ENCODE measurements at places on chromosomes 5 and 9.

GRCh38 chr5:173535976-173536639, 80.3 kb downstream of the BOD1 start:
- DNase-seq = no peak

DNA sequence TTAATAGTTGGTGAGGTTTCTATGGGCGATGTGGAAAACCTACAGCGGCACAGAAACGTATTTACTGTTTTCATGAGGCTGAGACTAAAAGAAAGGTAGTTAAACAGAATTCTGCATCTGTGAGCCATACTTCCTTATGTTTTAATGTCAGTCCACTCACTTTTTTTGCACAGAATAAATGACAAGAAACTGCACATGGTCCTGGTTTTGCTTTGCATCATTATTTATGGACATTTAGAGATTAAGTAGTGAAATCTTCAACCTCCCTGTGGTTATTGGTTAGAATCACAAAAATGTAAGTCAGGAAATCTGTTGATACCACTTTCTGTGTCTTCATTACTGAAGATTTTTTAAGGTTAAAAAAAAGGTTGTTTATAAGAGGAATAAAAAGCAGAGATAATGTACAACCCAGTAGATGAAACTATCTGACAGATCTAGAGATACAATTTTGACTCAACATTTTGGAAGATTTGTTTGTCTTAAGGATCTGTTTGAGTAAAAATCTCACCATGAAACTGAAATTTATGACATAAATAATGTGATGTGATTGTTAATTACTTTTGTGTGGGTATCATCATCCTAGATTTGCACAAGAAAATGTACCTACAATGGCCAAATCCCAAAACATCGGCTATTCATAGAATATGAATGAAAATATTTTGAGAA, 2.4 kb downstream of the PRR16 start:
- no peak for DNase-seq

DNA sequence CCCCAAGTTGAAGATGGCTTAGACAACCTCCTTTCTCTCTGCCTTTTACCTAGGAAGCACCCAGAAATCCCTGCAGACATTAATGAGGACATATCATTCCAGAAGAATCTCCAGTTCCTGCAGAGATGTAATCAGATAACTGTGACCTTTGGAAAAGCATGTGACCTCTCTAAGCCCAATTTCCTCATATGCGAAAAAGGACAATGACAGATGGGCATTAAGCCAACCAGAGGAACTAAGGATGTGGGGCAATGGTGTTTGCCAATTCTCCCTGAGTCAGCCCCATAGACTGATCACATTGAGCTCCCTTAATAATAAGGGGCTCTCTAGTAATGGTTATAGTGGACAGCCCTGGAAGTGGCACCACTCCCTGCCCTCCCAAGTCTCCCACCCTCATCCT, 10.1 kb upstream of the FOXI1 start:
- DNase-seq = no peak

DNA sequence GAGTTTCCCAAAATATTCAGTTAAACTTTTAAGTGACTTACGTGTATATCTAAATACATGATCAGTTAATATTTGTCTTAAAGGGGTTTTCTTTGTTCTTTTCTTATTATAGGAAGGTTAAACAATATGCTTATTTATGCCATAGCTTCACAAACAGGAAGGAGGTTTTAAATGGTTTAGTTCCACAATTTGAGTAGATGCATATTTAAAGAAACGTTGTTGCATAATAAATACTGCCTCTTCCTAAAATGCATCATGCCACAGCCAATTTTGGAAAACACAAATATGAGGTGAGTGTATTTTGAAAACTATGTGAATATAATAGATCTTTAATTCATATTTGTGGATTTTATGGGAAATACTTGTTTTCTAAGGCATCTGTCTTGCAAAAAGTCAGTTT, 2.5 kb upstream of the ADRB2 start:
- no peak for DNase-seq

GRCh38 chr9:37217161-37217560, 96.8 kb downstream of the ZCCHC7 start:
- no peak for DNase-seq

DNA sequence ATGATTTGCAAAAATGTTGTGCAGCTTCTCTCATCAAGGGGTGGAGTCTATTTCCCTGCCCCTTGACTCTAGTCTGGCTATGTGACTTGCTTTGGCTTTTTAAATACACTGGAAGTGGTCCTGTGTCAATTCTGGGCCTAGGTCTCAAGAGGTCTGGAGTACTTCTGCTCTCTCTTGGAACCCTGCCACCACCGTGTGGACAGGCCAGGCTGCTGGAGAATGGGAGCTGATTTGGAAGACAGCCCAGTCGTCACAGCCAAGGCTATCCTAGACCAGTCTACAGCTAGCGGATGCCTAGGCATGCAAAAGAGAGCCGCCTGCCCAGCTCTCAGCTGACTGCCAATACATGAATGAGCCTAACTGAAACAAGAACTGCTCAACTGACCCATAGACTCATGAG, 56.7 kb upstream of the CLINT1 start:
- DNase-seq = no peak

DNA sequence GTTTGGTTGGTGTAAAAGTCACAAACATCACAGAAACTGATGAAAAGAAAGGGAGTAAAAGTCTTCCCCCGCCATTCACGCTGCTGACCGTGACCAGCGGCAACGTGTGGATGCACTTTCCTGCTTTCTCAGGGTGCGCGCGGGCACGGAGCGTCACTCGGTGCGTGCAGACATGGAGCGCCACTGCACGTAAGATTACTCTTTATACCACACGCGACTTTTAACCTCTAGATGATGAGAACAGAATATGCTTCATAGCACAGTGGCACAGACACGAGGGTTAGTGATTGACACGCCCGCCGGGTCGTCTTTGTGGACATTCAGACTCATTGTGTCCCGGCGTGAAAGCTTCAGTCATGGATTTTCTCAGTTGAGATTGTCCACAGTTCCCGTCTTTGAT, 15.7 kb downstream of the CEP72 start:
- no peak for DNase-seq

DNA sequence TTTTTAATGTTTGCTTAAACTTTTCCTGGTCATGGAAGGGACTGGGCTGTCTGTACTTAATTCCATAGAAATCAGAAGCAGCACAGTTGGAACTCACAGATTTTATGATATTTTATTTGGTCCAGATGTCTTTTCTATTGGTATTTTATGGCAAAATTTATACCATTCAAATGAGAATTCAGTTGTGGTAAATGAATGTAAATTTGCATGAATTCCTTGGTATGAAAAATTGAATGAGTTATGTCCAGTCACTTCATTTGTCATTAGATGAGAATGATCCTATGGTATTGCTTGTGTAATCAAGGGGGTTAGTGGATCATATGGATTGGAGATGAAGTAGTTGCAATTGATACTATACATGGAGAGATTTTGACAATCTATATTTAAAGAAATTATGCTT, 188.0 kb downstream of the KDM4C start:
- DNase-seq = no peak

- no peak for DNase-seq
These were observed 246.9 kb upstream of the ZNF462 start for GRCh38 chr9:106616026-106616425.

DNA sequence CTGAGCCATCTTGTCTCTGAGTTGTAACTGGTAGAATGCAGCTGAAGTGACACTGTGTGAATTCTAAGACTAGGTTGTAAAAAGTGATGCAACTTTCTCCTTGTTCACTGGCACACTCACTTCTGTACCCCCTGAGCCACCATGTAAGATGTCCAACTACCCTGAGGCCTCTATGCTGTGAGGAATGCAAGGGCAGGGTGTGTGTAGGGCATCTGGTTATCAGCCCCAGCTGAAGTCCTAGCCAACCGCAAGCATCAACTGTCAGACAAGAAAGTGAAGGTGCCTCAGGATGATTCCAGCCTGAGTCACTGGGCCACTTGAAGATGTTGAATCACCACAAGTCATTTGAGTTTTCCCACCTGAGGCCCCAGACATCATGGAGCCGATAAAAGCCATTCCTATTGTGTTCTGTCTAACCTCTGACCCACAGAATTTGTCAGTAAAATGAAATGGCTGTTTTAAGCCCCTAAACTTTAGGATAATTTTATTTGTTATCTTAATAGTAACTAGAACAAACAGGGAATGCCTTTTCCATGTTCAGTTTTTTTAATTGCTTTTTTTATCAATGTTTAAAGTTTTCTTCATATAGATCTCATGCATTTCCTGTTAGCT, 18.7 kb upstream of the RHOBTB3 start:
- DNase-seq = no peak

DNA sequence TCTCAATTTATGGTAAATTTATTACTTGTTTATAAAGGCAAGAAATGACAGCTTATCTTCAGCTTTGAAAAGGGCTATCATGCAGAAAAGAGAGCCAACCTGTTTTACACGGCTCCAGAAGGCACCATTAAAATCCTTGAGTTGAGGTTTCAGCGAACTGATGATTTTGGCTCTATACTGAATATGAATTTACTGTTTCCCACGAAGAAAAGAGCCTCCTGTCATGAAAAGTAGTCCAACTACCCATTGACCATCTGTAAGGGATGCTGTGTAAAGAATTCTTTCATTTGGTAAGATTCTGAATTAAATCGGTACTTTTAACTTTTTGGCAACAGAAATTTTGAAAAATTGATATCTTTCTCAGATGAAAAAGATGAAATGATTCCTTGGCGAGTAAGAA, 657.6 kb upstream of the ZNF608 start:
- DNase-seq = no peak

GRCh38 chr9:136821826-136822544, 14.2 kb downstream of the RABL6 start:
- no peak for DNase-seq

DNA sequence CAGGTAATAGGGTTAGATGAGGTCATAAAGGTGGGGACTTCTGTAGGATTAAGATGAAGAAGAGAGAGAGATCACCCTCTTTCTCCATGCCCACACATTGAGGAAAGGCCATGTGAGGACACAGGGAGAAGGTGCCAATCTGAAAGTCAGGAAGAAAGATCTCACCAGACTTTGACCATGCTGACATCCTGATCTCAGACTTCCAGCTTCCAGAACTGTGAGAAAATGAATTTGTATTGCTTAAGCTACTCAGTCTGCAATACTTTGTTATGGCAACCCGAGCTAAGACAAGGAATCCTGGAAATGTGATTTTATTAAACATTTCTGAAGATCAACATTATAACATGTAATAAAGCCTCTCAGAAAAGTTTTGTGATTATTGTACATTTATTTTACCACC, 3.5 kb upstream of the CSNK1G3 start:
- no peak for DNase-seq

DNA sequence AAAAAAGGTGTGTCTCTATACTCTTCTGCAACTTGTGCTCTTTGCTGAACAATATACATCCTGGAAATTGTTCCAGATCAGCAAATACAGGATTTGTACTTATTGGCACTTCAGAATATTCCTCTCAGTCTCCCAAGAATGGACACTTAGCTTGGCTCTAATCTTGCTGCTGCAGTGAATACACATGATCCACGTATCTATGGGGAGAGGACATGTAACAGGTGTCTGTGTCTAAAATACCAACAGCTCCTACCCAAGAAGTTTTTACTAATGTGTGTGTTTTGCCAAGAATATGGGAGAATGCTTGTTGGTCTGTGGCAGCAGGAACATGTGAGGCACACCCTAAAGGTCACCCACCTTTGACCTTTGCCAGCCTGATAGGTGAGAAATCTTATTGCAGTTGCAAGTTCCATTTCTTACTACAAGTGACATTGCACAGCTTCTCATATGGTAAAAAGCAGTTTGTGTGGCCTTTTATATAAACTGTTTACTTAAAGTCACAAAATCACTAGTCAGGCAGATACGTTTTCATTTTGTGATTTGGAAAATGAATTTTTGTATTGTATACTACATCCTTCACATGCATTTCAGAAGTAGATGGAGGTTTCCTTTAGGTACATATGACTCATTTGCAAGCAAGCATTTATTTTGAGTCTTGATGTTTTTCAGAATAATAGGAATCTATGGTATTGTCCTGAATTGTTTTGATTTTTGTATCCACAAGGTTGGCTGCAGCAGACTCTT, 35.8 kb downstream of the PHF2 start:
- no peak for DNase-seq

DNA sequence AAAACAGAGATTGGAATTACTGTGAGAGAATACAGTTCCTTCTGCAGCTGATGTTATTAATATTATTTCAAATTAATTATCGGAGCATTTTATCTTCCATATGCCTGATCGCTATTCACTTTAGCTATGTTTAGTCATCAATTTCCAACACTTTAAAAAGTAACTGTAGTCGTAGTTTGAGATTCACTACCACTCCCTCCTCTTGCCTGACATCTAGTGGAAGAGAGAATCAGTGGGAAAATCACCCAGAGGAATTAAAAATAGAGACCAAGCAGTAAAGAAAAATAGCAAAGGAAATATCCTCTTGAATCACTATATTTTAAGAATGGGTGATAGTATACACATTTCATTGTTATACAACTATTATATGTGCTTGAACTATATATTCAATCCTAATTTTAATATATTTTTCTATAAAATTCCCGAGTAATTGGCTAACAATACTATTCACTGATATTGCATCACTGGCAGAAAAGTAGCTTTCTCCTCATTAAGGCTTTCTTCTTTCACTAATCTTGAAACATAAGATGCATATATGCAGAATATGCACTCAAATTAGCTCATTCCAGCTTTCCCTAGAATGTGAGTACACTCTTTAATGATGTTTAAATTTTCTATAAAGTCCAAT, 708.7 kb downstream of the CDH9 start:
- DNase-seq = no peak

DNA sequence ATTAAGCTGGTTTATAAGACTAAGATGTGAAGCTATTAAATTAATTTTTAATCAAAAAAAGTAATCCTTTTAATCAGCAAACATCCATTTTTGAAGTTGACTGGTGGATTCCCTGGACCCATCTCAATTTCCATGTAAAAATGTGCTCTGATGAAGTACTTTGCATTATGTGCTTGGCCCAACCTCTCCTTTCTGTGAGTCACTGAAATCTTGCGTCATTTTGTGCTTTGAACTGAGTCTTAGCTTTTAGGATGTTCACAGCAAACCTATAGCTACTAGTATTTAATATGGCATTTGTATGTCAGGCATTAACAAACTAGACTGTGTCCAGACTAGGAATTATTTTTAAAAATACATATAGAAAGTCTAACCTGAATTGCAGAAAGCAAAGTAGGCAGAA, 55.0 kb upstream of the CDH12 start:
- no peak for DNase-seq

DNA sequence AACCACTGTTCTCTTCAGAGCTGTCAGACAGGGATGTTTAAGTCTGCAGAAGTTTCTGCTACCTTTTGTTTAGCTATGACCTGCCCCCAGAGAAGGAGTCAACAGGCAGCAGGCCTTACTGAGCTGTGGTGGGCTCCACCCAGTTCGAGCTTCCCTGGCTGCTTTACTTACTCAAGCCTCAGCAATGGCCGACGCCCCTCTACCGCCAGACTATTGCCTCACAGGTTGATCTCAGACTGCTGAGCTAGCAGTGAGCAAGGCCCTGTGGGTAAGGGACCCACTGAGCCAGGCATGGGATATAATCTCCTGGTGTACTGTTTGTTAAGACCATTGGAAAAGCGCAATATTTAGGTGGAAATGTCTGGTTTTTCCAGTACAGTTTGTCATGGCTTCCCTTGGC, 229.6 kb downstream of the TMEM167A start:
- DNase-seq = no peak
